ENCODE measurements at places on chromosomes 12 and 14.

DNA sequence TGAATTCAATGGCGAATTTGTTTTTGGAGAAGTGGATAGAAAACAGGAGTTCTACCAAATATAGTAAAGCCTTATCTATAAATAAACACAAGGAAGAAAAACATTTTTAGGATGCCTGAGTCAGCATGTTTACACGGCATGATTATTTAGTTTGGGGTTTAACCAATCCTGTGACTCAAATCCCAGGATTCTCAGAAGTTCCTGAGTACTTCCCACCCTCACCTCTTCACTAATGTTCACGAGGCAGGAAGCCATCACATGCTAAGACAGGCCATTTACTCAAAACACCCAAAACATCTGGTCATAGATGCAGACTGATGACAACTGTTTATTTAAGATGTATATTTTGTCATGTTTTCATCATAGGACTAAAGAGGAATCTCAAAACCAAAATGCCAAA is 3.4 kb upstream of the GLRX5 start:
- no peak for DNase-seq

GRCh38 chr12:34342048-34342447 is 319.8 kb downstream of the ALG10 start:
- DNase-seq, result no peak

- DNase-seq, result no peak
These were observed 8.6 kb downstream of the NACA start for GRCh38 chr12:56716458-56716857.

DNA sequence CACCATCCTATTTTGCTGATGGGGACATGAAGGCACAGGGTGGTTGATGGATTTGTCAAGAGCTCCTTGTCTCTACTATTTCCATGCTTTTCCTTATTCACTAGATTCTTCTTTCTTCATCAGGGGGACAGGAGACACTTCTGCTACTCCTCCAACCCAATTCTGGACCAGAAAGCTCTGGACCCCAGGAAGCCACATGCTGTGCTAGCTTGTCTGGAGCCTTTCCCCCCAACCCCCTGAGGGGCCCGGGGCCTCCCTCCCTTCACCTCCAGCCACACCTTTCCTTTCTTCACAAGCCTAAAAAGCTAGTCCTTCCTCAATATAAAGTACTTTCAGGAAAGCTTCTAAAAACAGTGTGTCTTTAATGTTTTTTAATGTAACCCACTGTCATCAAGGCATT is 75.1 kb upstream of the CAPRIN2 start:
- no peak for DNase-seq

Data from activated CD8-positive, alpha-beta memory T cell treated with anti-CD3 and anti-CD28 coated beads for 1 hour (primary cell).